Renal pelvis (tissue), 12 donors: ENCODE measurements at places on chromosomes 13 and 19.

DNA sequence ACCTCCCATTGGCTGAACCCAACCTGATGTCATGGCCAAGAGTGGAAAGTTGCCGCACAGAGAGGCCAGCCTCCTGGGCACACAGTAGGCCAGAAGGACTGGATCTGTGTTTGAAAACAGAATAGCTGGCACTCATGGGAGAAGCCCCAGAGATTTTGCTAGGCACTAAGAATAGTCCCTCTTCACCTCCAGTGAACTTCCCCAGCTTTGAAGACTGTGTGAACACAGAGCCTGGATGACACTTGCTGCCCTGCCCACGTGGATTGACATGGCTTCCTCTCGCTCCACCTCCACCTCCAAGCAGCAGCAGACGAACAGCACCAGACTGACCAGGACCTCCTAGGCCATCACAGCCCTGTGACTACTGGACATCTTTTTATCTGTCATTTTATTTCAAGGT, 37.9 kb upstream of the KL start:
- no peak for DNase-seq

DNA sequence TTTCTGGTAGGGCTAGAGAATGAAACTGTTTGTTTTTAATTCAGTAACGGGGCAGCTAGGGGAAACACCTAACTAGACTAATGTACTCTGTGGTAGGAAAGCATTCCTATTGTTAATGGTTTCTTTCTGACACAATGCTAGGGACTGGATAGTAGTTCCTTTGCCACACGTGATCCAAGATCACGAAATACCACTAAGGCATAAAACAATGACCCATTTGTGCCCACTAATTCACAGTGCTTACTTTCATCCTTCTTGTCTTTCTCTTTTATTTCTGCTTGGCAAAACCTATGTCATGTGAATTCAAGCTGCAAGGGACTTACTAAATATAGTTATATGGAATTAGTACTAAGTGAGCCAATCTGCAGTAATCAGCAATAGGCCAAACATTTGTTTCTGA, 834.1 kb upstream of the SLITRK6 start:
- no peak for DNase-seq

DNA sequence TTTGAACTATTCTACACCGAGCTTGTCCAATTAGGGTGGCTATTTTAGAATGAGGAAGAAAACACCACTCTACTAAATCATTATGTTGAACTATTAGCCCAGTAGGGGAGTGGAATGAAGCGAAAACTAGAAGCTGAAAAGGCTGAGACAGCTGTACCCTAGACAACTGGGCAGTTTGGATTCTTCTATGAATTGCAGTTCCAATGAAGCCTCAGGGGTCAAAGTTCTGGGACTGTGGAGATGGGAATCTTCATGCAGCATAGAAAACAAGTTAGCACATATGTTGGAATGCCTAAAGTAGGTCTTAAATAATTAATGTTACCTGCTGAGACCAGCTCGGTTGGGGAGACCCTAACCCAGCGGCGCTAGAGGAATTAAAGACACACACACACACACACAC, 62.7 kb upstream of the ZNF726 start:
- no peak for DNase-seq

DNA sequence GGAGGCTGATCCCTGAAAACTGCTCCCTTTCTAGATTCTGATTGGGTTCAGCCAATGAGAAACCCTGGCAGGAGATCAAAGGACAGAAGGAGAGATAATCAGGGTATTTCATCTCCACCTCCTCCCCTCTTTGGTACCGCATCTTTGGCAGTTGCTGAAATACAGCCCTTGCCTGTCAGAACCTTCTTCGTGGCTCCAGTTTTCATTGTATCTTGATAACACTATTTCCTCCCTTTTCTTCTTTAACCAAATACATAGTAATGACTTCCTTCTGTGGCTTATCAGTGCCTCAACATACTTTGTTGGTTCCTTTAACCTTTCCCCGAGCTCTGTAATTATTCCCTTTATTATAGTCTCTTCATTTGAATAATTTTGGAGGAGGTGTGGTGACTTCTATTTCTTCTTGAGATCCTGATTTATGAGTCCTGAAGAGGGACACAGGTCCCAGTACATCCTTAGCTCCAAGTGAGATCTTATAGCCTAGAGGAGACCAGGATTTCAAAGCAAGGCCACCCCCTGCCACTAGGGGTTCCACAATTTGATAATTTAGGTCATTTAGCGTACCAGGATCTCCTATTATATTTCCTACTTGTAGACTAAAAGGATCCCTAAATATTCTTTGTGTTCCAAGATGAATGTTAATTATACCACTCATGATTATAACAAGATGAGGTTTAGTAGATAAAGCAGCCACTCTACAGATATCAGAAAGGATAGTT, 98.0 kb downstream of the EDNRB start:
- no peak for DNase-seq

GRCh38 chr13:52833296-52833875, 15.1 kb downstream of the PCDH8 start:
- DNase-seq: no peak

- peak; percentile 52 for DNase-seq
Measured at GRCh38 chr13:66994097-66994496, 236.0 kb downstream of the PCDH9 start.
